ENCODE measurements at places on chromosomes 3 and 15. TPM values are rescaled to one million over a fixed set of nuclear protein-coding genes. Genes with fewer than 3 reads are reported as not detected.
A peak's percentile ranks its signal among the peaks of the same experiment; 100 is the strongest.

DNA sequence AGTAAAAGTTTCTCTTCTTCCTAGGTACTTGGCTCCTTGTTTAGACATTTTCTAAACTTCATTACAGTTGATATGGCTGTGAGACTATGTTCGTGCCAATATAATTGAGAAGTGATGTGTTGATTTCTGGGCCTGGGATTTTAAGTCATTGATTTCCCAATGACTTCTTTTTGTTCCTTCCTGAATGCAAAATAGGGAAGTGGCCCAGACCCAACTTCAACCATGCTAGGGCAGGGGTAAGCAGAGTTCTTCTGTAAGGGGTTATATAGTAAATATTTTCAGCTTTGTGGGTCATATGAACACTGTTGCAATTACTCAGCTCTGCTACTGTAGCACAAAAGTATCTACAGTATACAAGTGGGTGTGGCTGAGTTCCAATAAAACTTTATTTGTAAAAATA is 320.1 kb upstream of the WNT5A start:
- no peak for ATAC-seq

DNA sequence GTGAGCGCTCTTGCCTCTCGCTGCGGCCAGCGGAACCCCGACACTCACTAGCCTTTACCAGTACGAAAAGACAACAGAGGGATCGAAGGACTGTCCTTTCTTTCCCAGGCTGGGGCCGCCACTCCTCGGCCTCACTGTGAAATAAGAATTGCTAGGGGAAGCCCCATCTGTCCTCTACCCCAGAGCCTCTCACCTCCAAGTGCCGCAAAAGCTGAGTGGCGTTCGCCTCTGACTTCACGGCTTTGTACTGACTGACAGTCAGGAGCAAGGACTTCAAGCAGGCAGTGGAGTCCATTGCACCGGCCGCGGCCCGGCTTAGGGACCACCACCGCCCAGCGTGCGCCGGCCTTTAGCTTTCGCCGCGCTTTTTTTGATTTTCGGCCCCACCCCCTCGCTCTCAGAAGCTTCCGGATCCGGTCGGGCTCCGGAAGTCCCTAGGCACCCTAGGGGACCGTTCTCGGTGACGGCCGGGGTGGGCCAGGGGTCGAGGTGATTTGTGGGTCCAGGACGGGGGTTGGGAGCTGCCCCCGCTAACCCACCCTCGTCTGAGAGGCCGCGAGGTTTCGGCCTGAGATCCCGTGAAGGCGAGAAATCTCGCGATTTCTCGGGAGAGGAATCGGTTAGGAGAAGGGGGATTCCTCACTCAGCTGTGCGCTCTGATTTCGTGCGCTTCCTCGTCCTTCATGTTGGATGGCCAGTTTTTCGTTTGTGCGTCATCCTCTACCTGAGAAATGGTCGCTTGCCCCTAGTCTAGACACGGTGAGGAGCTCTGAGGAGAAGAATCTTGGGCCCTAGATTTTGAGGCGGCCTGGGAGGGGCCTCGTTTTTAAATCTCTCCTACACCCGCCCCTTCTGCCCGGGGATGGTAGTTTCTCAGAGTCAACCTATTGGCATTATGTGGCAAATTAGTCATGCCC is at the start of the genes CIP2A and DZIP3:
Gene CIP2A, minus strand, starts transcription at position 358 of the 917 bp plus-strand sequence. Its CDS starts 63 bp downstream, at position 295.
Gene DZIP3, plus strand, starts transcription at position 642 of the 917 bp plus-strand sequence. CDS start 15,685 bp downstream, outside the sequence.
- ATAC-seq, result peak; percentile 94

Gene SKIC8
- 38.3 TPM for total RNA-seq

Gene FANCD2OS
- not detected for total RNA-seq

DNA sequence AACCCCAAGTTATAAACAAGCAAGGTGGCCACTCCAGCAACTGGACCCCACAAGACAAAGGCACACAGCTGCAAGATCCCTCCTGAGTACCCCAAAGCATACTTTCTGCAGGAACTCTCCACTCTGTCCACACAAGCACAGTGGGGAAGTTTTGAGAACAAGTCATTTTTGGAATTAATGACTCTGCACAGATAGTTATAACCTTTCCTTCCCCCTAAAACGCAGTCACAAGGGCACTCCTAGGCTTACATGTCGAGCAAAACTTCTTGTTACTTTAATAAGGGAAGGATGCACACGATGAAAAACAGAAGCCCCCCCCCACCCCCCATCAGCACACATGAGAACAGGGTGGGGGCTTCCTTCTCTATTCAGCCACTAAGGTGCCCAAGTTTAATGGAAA is 1.2 kb downstream of the STIMATE start:
- no peak for ATAC-seq

Gene LMAN1L
- total RNA-seq, result not detected

DNA sequence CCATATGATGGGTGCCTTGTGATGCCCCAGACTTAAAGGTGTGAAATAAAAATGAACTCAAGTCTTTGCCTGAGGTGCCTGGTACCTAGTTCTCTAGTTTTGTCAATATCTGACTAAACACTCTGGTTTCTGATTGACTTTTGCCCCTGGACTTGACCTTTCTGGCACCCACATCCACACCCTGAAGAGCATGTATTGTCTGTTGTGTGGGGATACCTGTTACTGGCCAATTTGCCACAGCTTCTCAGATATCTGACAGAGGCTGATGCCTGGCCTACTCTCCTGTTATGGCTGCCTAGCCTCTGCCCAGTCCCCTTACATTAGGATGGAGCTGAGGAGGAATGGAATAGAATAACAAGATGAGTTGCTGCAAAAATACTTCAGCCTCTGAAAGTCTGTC is 3.6 kb downstream of the ZBTB38 start:
- ATAC-seq, result no peak

GRCh38 chr15:83588441-83588840 is 65.5 kb upstream of the ADAMTSL3 start:
- ATAC-seq, result no peak

DNA sequence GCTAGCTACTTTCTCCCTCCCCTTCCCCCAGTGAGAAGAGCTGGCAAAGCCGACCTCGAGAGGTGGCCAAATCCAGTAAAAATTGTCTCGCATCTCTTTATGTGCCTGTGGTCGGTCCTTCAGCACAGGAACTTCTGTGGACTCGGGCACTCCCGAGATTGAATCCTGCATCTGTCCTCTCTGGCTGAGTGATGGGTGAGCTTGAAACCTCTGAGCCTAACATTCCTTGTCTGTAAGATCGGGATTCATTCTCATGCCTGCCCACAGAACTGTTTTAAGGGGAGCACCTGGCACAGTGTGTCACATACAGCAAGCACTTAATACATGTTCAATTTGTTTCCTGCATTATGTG is 11.3 kb downstream of the CX3CR1 start:
- no peak for ATAC-seq

DNA sequence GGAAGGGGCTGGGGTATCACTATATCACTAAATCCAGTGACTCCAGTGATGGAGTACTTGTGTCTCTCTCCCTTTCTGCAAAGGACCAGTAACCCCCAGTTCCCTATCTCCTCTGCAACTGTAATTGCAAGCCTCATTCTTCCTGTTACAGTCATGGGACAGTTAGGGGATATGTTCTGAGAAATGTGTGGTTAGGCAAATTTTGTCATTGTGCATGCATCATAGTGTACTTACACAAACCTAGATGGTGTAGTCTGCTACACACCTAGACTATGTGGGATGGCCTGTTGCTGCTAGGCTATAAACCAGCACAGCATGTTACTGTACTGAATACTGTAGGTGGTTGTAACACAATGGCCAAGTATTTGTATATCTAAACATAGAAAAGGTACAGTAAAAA is 2.2 kb downstream of the VPS8 start:
- no peak for ATAC-seq

Gene CCDC54
- total RNA-seq, result not detected

Gene AP4E1
- total RNA-seq, result 8.0 TPM

GRCh38 chr3:9373465-9373864 is 10.6 kb downstream of the THUMPD3 start:
- no peak for ATAC-seq

DNA sequence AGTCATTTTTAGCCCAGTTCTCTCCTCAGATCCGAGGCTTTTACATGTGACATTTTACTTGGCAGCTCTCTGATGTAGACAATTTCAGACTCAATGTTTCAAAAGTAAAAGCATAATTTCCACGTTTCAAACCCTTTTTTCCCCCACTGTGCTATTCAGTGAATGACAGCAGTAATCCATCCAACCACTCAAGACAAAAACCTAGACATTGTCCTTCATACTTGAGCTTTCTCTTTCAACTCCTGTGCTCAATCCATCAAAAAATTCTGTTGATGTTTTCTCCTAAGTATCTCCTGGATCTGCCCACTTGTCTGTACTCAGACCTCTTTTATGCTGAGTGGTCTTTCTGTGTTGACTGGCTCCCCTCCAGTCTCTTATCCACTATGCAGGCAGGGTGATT is 214.7 kb downstream of the CHL1 start:
- no peak for ATAC-seq

- ATAC-seq, result no peak
Observed at GRCh38 chr15:76336254-76337058, at the start of gene ISL2. Gene ISL2, plus strand, starts transcription at chr15:76336773. Its CDS starts 111 bp downstream, at chr15:76336884.

DNA sequence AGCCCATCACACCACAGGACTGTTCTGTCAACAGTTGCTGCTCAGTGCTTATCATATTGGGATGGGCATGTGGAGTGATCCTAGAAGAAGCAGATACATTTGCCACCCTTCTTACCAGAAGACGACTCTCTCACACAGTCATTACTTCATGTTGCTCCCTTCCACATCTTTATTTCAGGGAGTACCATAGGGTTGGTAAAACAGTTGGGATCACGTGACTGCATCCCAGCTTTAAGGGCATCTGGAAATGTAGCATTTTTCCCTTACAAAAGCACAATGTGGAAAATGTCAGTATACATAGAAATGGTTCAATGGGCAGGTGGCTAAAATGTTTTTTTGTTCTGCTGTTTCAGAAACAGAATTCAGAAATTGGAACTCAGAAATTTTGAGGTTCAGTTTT is 791.0 kb downstream of the OTOL1 start:
- no peak for ATAC-seq

DNA sequence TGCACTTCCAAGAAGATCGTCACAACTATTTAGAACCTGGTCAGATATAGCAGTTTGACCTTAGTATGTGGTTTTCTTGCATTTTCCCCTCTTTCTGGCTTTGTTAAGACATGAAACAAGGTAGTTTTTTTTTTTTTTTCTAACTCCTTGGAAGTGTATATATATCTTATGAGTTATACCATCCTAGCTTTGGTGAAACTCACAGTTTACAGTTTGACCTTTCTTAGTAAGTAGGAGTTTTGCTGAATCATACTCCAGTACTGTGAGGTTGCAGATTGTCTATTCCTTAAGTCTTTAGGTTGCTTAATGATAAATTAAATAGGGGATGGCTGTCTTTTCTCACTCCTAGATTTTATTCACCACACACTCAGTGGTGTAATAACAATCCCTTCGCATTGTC is 325.0 kb downstream of the RBMS3 start:
- no peak for ATAC-seq

DNA sequence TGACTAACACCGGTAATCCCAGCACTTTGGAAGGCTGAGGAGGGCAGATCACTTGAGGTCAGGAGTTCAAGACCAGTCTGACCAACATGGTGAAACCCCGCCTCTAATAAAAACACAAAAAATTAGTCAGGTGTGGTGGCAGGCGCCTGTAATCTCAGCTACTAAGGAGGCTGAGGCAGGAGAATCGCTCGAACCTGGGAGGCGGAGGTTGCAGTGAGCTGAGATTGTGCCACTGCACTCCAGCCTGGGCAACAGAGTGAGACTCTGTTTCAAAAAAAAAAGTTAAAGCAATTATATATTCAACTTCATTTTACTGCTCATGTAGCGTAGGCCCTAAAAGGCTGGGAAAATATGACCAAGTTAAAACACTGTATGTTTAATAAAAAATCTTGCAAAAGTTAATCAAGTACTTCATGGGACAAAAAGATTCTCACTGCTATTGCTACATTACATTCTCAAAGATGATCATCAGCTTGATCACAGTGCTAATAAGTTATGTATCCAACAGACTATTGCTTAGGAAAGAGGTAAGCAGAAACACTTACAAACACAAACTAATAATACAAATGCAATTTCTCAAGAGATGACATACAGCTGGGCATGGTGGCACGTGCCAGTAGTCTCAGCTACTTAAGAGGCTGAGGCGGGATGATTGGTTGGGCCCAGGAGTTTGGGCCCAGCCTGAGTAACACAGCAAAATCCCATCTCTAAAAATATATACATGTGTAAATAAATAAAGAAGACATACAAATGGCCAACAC is 2.7 kb downstream of the COPS2 start:
- ATAC-seq, result no peak

Gene HSPBAP1
- total RNA-seq, result 3.3 TPM

DNA sequence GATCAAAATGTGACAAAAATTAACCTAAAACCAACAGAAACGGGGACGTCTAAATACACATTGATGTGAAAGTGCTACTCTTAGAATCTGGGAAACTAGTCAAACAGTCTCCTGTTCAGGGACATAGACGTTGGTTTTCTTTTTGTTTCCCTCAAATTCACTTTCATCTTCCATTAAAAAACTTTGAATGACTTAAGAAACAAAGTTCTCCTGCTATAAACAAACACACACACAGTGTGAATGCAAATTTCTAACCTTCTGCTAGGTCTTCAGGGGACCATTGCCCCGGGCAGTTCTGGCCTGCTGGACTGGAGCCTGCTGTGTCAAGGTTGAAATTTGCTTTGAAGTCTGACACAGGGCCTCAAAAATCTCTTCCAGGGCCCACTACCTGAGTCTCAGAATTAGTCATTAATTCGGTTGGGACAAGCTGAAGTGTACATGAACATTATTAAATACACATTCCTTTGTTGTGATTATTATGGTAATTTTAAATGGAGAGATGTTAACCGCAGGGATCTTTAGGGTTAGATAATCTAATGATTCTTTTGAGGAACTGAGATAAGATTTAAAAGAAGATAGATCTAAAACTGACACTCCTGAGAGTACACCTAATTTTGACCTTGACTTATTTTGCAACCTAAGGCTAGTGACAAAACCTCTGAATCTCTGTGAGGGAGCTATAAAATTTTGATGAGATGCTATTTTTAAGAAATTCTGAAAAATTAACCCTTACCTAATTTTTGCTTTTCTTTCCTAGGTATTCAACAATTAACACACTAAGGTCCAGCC is 1260.4 kb downstream of the ROBO1 start:
- peak; percentile 17 for ATAC-seq

Gene EPHB1
- total RNA-seq, result 0.40 TPM

- ATAC-seq, result no peak
Observed at GRCh38 chr3:147472846-147473245, 63.7 kb downstream of the ZIC1 start.

DNA sequence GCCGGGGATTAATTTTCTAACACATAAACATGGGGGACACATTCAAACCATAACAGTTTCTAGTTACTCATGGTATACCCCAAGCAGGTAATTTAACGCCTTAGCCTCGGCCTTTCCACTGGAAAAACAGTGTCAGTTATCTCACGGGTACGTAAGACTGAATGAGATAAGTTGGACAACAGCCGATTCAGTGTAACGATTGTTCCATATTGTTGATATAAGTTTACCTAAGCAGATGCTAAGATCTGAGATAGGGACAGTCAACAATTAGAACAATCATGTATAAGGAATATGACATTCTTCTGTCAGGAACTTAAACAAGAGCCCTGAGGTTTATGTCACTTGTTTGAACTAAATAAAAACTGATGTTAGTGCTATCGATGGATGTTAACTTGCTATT is 130.8 kb downstream of the GHSR start:
- no peak for ATAC-seq

DNA sequence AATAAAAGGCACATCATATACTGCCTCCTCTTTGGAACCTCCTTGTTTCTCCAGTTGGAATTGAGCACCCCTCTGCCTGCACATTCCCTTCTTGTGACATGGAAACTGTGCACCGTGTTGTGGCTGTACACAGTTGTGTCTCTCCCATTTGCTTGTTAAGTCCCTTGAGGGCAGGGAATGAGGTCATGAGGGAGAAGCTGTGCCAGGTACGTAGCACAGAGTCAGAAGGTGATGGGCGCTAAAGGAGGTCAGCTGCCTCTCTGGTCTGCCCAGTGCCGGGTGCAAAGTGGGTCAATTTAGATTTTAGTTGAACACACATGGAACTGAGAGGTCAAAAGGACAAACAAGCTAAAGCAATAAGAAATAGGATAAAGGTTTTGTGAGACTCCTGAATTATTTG is 124.4 kb downstream of the FAM43A start:
- ATAC-seq, result no peak

Data from esophagus mucosa (tissue), 1 donor.